Activated CD4-positive, alpha-beta T cell treated with anti-CD3 and anti-CD28 coated beads, Interleukin-2, amount 50 U/mL, for 4 hours (primary cell): ENCODE measurements at places on chromosomes 6 and 20.

DNA sequence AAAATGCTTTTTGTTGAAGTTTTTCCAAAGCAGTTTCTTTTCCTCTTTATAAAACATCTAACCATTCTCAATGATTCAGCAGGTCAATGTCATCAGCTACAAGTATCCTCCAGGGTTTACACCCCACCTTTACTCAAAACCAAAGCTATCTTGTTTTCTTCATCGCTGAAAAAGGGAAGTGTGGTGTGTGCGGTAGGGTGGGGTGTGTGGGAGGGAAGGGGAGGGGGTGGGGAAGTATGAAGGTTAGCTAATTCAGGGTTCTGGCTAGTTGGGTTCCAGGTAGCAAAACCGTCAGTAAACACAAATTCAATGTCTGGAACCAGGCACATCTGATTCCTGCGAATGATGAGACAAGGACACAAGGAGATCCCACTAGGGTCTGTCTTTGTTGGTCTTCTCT lies 189.6 kb downstream of the GJA10 start:
- DNase-seq: peak; percentile 42

DNA sequence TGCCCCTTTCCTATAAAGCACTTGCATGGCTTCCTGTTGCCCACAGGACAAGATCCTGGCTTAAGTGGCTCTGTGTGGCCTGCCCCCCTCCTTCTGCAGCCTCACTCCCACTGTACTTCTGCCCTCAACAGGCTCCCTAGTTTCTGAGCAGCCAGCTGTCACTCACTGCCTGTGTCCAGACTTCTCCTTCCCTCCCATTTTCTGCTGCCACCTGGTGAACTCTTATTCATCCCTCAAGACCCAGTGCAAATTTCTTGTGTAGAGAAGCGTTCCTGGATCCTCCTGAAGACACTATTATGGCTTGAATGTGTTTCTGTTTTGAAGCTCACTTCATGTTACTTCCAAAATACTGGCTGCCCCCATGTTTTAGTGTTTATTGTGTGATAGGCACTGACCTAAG lies 26.5 kb downstream of the SNPH start:
- DNase-seq: no peak

- no peak for DNase-seq
These were observed 61.8 kb downstream of the CTNNBL1 start for GRCh38 chr20:37755665-37756064.

DNA sequence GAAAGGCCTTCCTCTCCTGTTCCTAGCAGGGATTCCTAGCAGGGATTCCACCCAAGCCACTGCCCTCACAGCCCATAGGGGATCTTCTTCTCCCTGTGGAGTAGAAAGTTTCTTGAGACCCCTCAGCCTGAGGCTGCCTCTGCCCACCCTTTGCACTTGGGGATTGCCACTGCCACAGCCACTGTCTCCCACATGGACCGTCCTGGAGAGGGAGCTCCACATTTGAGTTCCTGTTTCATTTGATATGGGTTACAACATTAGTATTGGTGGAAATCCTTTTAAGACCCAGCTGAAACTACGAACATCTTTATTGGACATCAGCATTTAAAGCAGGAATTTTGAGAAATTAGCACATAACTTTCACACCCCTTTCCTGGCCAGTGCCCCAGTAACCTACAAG lies 25.6 kb downstream of the HLA-G start:
- DNase-seq: no peak

GRCh38 chr20:62069741-62070216 lies 4.1 kb upstream of the TAF4 start:
- no peak for DNase-seq

DNA sequence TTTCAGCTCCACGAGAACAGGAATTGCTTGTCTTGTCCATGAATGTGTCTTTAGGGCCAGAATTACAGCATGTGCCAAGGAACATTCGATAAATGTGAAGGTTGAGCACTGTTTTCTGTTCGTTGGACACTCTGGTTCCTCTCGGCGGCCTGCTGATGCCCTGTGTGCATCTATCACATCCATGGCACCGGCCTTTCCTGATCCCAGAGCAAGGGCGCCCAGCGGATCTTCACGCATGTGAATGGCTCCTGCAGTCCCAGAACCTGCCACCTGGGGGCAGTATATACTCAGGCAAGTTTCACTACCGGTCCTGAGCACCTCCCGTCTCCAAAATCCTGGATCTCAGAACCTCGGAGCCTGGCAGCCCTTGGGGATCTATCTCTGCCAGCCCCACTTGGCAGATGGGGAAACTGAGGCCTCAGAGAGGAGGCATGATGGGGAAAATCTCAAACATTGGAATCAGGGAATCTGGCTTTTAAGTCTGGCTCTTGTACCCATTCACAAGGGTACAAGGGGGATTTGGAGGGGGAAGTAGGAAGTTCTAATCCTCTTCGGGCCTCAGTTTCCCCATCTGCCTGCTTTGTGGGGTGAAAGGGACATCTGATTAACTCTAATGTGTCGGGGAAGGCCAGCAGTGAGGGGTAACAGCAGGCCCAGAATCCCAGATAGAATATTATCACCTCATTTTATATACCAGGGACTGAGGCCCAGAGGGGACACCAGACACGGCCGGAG lies 4.3 kb upstream of the CEBPB start:
- peak; percentile 87 for DNase-seq

- DNase-seq: no peak
These were observed 201.8 kb downstream of the ARID1B start for GRCh38 chr6:156978948-156979347.

GRCh38 chr6:151807513-151808370 lies at the start of gene ESR1:
TSS of gene ESR1 (plus strand) at chr6:151807682. CDS start at chr6:151807913, 231 bp downstream.
- no peak for DNase-seq

GRCh38 chr6:14499841-14500240 lies 382.3 kb downstream of the CD83 start:
- DNase-seq: no peak

DNA sequence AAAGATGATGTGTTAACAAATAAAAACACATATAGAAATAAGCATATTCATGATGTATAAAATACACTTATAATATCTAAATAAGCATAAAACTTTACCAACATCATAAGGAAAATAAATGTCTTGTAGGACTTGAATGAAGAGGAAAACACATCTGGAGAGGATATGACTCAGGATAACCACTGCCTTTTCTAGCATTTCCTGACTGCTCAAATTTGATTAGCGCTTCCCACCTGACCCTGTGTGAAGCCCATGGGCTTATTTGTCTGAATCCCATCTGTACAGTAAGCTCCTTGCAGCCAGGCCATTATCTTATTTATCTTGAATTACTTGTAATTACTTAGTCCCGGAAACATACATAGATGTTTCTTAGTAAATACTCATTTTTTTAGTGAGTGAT lies 608.6 kb downstream of the COL12A1 start:
- DNase-seq: no peak

DNA sequence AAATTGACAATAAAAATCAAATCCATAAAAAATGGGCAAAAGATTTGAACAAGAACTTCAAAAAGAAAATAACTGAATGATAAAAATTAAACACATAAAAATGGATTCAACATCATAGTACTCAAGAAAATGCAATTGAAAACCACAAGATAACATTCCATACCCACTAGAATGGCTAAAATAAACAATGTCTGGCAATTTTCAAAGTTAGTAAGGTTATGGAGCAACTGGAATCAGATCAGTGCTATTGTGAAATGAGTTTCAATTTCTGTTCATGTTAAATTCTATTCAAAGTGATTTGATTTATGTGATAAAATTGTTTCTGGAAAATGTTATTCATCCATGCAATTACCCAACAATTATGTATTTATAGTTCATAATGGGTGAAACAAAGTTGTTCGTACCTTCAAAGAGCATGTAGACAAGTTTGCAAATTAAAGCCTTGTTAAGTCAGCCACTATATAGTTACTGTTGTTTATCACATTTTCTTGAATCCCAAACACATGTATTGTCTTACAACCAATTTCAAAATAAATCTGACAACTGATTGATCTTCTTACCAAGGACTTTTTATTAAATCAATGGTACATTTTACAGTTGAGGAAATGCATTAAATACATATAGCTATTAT lies 151.5 kb upstream of the CENPW start:
- no peak for DNase-seq

GRCh38 chr6:41466437-41466990 lies 79.7 kb upstream of the FOXP4 start:
- DNase-seq: no peak

DNA sequence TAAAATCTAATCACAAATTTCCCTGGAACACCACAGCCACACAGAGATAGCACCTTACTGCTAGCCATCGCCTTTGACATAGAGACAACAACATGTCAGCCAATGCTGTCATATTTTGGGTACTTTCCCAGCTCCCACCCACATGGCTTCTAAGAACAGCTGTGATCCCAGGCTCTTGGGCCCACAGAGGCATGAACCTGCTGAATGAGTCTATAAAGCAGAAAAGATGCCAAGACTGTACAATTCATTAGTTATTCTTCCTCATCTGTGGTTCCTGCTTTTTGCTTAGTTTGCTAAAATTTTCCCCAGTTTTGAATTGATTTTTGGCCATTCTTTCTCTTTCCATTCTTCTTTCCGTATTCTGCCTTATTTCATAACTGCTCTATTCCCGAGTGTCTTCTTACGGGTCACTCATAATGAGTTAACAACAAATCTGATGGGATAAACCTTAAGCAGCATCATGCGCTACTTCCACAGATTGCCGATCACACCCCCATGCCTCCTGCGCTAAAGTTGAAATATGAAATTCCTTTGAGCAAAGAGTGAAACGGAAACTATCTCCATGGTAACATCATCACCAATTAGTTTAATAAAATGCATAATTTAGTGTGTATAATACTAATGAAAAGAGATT lies 327.3 kb upstream of the HSF2 start:
- DNase-seq: no peak

- DNase-seq: no peak
These were observed 91.9 kb upstream of the CLDN20 start for GRCh38 chr6:155171747-155172449.

DNA sequence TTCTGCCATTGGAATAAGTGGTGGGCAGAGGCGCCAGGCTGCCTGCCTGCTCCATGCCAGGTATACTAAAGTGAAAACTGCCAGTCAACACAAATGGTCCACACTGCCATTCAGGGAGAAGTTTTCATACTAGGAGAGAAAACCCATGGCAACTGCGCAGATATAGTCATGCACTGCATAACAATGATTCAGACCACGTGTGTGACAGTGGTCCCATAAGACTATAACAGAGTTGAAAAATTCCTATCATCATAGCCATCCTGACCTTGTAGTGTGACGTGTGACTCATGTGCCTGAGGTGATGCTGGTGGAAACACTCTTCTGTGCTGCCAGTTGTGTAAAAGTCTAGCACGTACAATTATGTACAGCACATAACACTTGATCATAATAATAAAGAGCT lies 25.1 kb downstream of the ZC3H12D start:
- no peak for DNase-seq

GRCh38 chr20:59751075-59751711 lies 146.9 kb downstream of the PHACTR3 start:
- DNase-seq: no peak

- no peak for DNase-seq
These were observed 77.6 kb downstream of the POPDC3 start for GRCh38 chr6:105102186-105102585.

DNA sequence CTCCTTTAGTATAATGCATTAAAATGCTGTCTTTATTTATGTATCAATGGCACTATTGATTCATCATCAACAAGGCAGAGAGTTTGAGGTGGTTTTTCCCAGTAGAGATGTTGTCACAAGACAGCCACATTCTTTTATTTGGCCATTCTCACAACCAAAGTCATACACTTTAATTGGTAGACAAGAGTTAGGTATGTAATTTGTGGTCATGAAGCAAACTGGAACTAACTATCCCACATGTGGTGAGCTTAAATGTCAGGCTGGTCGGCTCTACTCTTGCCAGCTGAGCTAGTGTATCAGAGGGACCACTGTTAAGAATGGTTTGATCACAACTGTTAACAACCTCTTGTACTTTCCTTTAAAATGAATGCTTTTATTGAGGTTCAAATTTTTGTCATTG lies 714.6 kb downstream of the CD109 start:
- no peak for DNase-seq

DNA sequence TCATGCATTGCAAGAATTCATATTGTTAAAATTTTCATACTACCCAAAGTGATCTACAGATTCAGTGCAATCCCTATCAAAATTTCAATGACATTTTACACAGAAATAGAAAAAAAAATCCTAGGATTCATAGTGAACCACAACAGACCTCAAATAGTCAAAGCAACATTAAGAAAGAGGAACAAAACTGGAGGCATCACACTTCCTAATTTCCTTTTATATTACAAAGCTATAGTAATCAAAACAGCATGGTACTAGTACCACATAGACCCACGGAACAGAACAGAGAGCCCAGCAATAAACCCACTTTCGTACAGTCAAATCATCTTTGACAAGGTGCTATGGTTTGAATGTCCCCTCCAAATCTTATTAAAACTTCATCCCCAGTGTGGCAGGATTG lies 39.7 kb downstream of the NTSR1 start:
- no peak for DNase-seq

DNA sequence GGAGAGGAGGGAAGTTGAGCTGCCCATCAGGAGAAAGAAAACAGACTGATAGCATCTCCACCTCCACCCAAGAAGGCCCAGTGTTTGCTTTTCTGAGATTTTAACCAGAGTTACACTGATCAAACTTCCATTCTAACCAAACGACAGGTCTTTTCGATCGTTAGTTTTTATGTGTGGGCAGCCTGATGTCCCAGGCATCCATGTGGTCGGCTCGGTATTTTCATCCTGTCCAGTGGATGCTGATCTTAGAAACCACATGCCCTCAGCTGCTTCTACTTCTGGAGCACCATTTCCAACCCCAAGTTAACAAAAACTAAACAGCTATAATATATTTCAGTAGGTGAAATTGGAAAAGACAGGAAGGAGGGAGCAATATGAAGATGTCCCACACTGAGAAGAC lies 536.8 kb upstream of the JAG1 start:
- DNase-seq: no peak

DNA sequence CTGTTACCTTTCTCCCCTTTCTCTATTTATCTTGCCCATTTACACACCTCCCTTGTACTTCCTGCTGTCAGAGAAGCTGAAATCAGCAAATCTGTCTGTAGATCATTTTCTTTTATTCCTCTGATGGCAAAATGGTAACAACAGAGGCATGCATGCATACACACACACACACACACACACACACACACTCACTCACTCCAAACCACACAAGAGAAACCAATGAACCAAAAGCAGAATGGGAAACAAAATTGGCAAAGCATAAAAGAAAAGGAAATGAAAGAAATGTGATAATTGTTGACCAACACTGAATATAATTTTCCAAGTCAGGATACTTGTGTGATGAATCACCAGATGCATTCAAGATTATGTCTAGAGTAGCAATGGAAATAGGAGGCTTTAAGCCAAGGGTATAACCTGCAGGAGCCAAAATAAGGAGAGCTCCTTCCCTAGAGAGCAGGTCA lies 172.4 kb downstream of the PLCB4 start:
- no peak for DNase-seq

GRCh38 chr6:100153636-100154275 lies 159.7 kb upstream of the MCHR2 start:
- DNase-seq: no peak
